ENCODE measurements at places on chromosomes 2 and 18.

DNA sequence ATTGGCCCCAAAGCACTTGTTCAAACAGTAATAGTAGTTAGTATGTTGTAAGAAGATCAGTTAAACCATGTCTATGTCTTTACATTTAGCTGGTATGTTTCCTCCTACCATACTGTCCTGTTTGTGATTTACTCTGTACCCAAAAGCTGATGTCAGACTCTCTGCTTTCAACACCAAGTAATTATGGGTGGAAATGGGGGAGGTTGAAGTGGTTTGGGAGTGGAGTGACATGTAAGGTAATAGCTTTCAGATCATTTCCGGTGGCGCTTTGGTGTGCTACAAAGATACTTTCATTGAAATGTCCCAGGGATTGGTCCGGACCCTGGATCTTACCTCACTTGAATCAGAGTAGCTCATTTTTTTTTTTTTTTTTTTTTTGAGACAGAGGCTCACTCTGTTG lies 39.7 kb upstream of the TGIF1 start:
- DNase-seq = no peak

- DNase-seq = no peak
These were observed 148.0 kb upstream of the KCTD1 start for GRCh38 chr18:26696308-26696707.

DNA sequence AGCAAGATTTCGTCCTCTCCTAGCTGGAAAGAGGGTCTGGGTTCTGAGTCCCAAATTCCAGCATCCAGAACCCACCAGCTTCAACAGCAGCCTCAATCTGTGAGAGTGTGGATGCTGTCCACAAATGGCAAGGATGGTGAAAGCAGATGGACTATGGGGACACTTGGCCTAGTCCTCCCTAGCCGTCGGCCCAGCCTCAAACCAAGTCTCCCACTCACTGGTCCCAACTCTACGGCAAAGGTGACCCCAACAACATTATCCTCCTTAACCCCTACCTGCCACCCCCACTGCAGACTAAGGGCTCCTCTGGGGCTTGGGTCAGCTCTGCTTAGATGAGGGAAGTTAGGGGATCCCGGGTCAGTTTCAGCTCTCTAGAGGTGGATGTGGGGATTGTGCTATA lies 57.3 kb downstream of the TNS1 start:
- DNase-seq = no peak

DNA sequence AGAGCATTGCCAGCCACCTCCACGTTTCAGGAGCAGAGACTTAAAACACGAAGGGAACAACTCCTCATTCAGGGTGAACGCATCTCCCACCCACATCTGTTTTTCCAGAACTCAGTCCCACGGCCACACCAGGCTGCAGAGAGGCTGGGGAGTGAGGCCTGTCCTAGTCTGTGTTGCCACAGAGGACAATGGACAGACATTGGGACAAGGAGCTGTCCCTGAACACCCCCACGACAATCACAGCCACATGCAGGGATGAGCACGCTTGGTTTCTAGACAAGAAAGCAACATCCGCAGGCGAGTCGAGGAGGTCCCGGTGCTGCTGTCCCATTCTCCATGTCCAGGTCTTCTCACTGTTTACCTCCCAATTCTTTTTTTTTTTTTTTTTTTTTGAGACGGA lies 167.4 kb downstream of the EIPR1 start:
- no peak for DNase-seq

- no peak for DNase-seq
These were observed 133.1 kb upstream of the PELI1 start for GRCh38 chr2:64277101-64277849.

All from stimulated activated CD8-positive, alpha-beta memory T cell treated with anti-CD3 and anti-CD28 coated beads, Interleukin-2, amount 100 ng/mL, for 48 hours (primary cell).